ENCODE measurements at places on chromosomes 7 and 10. TPM values are rescaled to one million over a fixed set of nuclear protein-coding genes. Genes with fewer than 3 reads are reported as not detected.

DNA sequence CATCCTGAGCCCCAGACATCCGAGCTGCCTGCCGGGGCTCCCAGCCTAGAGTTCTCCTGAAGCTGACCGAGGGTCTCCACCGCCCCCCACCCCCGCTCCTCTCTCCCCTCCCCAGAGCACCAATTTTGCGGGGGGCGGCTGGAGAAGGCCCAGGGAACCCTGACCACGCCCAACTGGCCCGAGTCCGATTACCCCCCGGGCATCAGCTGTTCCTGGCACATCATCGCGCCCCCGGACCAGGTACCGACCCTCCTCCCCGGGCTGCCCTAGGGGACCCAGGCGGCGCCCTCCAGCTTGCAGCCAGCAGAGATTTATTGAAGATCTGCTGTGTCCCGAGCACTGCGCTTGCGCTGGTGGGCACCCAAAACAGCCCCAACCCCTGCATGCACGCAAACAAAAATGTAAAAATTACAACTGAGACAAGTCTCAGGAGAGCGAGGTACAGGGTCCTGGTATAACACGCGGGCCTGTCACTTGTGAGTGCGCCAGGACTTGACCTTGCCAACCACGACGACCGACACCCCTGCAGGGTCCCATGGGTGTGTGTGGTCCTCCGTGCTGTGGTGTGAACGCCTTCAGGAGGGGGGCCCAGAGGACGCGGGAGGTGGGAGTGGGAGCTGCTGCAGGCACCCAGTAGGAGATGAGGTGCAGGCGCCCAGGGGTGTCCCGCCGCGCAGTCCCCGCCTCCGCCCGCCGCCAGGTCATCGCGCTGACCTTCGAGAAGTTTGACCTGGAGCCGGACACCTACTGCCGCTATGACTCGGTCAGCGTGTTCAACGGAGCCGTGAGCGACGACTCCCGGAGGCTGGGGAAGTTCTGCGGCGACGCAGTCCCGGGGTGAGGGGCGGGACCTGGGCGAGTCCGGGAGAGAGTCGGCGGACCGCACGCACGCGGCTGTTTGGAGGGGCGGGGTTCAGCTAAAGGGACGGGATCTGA is 3.1 kb downstream of the PCOLCE start:
- DNase-seq: peak; percentile 23

DNA sequence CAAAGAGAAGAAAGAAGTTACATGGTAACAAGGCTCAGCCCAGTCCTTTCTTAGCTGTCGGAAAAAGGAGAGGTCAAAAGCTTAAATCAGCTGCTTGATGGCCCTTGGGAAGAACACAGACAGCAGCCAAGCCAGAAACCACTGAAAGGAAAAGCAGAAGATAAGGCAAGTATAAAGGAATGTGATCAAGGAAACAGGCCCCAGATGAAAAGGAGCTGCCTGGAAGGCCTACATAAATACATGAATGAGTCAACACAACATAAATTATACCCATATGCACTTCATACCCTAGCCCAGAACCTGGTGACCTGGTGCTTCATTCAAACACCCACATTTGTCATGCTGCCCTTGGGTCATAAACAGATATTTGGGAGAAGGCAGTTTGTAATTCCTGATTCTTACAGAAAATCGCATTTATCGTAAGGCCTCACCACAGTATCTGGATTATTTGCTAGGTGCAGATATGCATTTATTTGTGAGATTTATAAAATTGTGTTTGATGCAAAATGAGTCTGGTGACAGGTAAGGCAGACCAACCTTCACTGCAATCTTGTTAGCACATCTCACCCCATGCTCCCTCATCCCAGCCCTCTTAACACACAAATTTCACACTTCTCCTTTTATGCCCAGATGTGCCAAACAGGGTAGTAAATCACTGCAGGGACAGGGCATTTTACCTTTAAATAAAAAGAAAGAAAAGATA is 94.9 kb upstream of the KCNIP2 start:
- DNase-seq: no peak

GRCh38 chr10:49688920-49689319 is 9.5 kb downstream of the C10orf53 start:
- no peak for DNase-seq

GRCh38 chr7:84060760-84061261 is 133.8 kb downstream of the SEMA3A start:
- DNase-seq: no peak

- no peak for DNase-seq
Observed at GRCh38 chr7:1647961-1648672, 22.0 kb upstream of the ELFN1 start.

- no peak for DNase-seq
Observed at GRCh38 chr7:156988343-156989185, 21.9 kb downstream of the MNX1 start.

- no peak for DNase-seq
Observed at GRCh38 chr7:125663961-125664360, 734.3 kb upstream of the POT1 start.

- no peak for DNase-seq
Observed at GRCh38 chr10:131453721-131454634, 142.5 kb upstream of the TCERG1L start.

DNA sequence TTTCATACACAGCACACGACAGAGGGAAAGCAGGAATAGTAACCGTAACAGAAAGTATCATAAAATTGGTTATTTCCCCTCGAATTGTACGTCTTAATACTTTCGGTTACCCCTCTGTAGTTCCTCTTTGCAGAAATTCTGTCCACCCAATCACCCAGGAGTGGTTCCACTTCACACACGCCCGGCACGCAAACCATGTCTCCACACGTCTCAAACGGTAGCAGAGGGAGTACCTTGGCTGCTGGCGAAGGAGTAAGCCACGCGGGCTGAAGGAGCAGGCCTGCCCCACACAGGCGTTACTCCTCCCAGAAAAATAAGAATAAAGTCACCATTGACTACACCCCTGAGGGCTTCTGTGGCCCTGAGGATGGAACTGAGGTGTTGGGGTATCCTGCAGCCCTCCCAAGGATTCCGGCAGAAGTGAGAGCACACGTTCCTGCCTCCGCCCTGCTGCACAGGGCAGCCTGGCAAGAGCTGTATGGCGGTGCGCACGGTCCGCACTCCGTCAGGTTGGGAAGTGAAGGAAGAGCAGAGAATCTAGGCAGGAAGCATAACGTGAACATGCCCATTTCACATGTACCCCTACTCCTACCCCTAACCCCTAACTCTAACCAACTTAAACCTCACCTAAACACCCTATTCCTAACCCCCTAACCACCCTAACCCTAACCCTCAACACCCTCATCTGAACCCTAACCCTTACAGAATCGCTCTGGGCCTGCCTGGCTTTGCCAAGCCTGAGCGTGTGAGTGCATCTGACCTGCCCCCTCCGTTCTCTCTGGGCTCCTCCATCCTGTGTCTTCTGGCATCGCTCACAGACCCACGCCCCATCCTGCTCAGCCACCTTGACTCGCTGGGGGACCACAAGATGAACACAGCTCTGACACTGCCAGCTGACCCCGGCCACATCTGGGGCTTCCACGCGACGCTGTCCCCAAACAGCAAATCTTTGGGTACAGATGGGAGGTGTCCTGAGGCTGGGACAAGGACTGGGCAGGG is 18.2 kb downstream of the GPR146 start:
- peak; percentile 87 for DNase-seq

DNA sequence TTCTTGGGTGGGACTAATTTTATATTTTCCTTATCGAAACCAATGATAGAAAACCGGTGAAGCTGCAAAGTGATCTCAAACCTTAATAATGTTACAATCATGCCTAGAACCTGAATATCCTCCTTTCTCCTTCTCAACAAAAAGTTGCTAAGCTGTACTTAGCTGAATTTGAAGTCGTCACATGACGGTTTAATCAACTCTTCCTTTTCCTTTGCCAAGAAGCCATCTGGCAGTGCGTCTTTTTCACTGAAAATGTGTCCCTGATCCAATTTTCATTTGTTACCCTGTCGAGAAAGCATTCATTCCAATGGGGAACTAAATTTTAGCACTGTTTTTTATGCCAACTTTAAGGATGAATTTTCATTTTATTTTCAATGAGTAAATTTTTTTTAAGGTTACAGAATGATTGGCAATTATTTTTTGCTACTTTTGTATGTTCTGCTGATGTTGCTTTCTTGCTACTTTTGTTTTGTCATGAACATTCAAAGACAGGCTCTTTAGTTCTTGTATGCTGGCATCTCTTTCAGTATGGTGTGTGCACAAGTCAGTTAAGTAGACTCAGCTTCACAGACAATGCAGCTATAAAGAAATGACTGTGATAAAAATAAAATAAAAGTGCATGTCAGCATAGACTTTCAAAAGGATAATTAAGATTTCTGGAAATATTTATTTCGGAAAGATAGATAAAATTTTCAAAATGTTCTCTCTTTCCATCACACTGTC is 980.0 kb downstream of the DNAJB9 start:
- no peak for DNase-seq

- DNase-seq: no peak
Observed at GRCh38 chr10:112583236-112583939, 136.4 kb downstream of the VTI1A start.

The ANKRD61 gene
- 0.85 TPM for polyA plus RNA-seq

The PNLIPRP1 gene
- polyA plus RNA-seq: not detected

The CELF2 gene
- polyA plus RNA-seq: 186 TPM

The PLCE1 gene
- polyA plus RNA-seq: 1.9 TPM

The CALML3 gene
- not detected for polyA plus RNA-seq

The STAMBPL1 gene
- 3.4 TPM for polyA plus RNA-seq

All from naive B cell (primary cell).